ENCODE measurements at places on chromosomes 13 and 19.

GRCh38 chr13:41960211-41960636 lies 685 bp downstream of the VWA8 start:
- DNase-seq, result no peak

GRCh38 chr13:73268306-73268705 lies 209.5 kb downstream of the KLF5 start:
- no peak for DNase-seq

GRCh38 chr13:56338421-56338820 lies 802.3 kb upstream of the PRR20A start:
- DNase-seq, result no peak

DNA sequence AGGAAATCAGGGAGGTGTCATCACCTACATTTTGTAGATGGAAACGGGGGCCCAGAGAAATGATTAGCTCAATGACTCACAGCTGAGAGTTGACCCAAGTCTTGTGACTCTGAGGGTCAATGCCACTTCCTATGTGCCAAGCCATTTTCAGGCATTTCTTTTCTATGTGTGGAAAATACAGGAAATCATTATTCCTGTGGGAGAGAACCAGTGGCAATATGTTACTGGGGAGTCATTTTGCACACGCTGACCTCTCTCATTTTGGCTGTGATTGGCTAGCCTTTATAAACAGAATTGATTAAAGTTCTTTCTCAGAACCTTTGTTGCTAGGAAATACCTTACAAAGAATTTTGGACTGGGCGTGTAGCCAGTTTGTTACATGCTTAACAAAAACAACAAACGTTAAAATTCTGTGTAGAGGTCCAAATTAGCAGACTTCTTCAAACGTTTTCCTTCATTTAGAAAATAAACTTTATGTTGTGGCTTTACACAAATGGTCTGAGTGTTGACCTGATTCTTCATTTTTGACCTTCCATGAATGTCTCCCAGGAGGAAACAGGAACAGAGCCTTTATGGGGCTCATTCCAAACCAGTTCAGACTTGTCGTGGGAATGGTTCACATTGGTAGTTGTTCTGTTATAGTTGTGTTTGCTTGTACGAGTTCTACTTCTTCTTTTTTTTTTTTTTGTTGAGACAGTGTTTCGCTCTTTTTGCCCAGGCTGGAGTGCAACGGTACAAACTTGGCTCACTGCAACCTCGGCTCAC lies 11.4 kb downstream of the PCCA start:
- DNase-seq, result no peak

GRCh38 chr13:21723807-21724505 lies 53.1 kb downstream of the FGF9 start:
- no peak for DNase-seq

DNA sequence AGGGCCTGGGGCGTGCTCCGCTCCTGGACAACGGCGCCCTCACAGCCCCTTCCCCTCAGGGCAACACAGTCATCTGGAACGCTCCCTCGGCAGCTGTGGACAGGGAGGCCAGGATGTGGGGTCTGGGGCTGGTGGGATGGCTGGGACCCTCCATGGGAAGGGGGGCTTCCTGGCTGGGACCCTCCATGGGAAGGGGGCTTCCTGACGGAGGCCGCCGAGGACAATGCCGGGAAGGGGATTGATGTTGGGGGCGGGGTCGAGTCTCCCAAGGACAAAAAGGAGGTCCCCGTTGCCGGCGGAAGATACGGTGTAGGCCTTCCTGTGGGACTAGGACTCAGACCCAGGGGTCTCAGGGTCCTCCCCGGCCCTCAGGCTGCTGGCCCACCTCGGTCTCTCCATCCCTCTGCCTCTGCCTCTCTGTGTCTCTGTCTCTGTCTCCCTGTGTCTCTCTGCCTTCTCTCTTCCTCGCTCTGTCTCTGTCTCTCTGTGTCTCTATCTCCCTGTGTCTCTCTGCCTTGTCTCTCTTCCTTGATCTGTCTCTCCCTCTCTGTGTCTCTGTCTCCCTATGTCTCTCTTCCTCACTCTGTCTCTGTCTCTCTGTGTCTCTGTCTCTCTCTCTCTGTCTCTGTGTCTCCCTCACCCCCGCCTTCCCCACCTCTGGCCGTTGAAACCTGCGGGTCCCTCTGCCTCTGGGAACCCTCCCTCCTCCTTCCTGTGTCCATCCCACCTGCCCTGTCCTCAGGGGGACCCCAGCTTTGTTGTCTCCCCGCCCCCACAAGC lies 2.7 kb upstream of the MADCAM1 start:
- DNase-seq, result no peak

- no peak for DNase-seq
Observed at GRCh38 chr19:34666200-34666957, 10.6 kb downstream of the SCGB2B2 start.

- no peak for DNase-seq
Observed at GRCh38 chr19:16379521-16380313, 55.1 kb downstream of the KLF2 start.

DNA sequence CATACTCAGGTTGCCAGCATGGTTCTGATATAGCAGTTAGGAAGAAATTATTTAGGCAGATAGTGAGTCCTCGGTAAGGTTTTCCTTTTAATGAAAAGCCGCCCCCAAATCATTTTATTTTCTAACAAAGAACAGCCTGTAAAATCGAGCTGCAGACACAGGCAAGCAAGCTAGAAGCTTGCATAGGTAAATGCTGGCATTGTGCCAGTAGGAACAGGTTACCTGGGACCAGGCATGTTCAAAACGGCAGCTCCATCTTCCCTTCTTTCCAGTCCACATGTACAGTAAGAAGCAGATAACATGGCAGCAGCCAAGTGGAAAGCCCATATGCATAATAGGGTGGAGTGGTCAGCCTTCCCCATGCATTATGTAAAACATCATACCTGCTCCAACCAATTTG lies 71.1 kb downstream of the UGGT2 start:
- DNase-seq, result no peak

- no peak for DNase-seq
Observed at GRCh38 chr13:112959701-112960542, 9.1 kb upstream of the MCF2L start.

- DNase-seq, result no peak
Observed at GRCh38 chr19:6126335-6126974, 9.0 kb upstream of the ACSBG2 start.

GRCh38 chr13:42011601-42012350 lies 36.7 kb upstream of the DGKH start:
- no peak for DNase-seq

DNA sequence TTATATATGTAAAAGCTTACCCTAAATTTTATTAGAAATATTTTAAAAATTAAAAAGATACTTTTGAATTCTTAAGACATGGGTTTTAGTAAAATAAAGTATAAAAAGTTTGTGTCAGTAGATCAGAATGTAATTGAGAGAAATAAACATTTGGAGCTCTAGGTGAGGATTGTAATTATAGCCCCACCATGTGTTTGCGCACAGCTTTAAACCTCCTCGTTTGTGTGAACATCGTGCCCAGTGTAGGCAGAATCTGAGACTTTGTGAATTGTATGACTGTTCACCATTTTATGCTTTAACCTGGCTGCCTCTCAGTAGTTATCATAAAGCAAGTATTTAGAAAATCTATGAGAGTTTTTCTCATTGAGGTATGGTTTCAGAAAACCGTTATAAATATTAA lies 29.1 kb downstream of the CUL4A start:
- DNase-seq, result no peak

DNA sequence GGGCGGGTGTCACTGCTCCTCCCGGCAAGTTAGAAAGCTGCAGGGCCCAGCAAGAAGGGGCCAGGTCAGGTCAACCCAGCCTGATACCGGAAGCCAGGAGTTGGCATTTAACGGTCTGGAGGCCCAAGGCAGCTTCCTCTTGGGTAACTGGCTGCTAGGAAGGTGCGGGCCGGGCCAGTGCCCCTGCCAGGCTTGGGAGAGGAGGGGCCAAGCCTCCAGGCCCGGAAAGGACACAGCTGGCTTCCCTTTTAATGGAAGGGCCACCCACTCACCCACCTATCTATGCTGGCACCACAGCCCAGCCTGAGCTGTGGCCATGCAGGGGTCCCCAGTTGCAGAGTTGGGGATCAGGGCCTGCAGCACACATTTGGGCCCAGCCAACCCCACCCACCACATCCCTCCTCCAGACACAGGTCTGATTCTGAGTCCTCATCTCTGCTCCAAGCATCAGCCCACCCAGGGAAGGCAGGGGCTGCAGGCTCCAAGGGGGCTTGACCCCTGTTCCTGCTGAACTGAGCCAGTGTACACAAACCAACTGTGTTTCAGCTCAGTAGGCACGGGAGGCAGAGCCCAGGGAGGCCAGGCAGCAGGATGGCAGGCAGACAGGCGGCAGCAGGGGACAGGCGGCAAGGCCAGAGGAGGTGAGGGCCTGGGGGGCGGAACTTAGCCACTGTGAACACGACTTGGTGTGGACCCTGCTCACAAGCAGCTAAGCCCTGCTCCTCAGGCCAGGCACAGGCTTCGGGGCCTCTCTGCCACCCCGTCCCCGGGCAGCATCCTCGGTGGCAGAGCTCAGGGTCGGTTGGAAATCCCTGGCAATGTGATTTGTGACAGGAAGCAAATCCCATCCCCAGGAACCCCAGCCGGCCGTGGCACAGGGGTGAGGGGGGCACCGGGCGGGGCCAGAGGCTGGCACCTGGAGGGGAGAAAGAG lies 40.8 kb downstream of the ZSWIM4 start:
- no peak for DNase-seq

DNA sequence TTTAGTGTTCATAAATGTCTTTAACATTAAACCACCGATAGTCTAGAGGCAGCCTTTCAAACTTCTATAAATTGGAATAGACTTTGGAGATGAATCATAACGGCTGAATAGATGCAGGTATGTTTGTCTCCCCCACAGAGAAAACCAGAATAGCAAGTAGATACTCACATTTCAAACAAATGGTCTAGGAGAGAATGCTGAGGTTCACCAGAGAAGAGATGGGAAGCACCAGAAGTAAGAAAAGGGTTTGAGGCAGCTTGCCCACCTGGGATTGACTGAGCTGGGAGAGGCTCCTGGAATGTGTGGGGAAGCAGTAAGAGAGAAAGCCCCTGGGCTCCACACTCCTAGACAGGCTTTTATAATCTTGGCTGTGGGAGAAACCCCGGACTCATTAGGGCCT lies 6.4 kb downstream of the IGFL3 start:
- DNase-seq, result no peak

GRCh38 chr19:31418055-31418454 lies 68.8 kb upstream of the TSHZ3 start:
- DNase-seq, result no peak

GRCh38 chr19:53847555-53847954 lies 20.1 kb upstream of the MYADM start:
- no peak for DNase-seq

DNA sequence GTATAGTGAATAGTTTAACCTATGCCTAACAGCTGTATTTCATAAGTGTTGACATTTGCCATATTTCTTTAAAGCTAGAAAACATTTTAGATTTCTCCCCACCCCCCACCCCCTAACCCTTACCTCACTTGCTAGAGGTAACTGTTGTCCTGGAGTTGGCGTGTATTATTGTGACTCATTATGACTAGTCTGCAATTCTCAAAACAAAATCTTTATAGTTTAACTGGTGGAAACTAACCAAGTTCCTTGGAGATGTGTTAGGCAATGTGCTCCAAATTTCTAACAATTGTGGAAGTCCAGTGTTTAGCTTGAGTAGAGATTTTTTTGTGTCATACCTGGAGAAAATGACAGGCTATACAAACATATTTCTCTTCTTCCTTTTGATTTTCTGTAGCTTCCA lies 38.0 kb downstream of the KCTD4 start:
- no peak for DNase-seq

DNA sequence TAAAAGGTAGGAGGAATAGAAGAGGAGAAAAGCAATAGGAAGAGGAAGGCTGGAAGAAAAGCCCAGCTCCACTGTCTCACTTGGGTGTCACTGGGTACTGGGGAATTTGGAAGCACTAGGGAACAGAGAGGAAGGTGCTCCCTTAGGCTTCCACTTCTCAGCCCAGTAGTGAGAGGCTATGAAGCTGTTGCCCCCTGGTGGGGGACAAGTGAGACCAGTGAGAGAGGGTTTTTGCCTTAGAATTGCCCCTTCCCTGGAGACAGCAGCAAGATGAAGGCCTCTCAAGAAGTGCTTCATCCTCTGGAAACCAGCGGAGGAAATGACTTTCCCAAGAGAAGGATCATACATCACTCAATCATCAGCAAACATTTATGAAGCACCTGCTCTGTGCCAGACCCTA lies 4.7 kb upstream of the ZNF606 start:
- DNase-seq, result no peak

- peak; percentile 85 for DNase-seq
Observed at GRCh38 chr19:18021121-18021755, 13.3 kb downstream of the ARRDC2 start.

DNA sequence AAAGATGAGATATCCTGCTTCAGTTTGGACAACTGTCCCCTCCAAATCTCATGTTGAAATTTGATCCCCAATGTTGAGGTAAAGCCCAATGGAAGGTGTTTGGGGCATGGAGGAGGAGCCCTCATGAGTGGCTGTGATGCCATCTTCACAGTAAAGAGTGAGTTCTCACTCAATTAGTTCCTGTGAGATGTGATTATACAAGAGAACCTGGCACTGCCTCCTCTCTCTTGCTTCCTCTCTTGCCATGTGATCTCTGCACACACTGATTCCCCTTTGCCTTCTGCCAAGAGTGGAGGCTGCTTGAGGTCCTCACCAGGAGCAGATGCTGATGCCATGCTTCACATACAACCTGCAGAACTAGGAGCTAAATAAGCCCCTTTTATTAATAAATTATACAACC lies 86.9 kb downstream of the HSPH1 start:
- DNase-seq, result no peak

DNA sequence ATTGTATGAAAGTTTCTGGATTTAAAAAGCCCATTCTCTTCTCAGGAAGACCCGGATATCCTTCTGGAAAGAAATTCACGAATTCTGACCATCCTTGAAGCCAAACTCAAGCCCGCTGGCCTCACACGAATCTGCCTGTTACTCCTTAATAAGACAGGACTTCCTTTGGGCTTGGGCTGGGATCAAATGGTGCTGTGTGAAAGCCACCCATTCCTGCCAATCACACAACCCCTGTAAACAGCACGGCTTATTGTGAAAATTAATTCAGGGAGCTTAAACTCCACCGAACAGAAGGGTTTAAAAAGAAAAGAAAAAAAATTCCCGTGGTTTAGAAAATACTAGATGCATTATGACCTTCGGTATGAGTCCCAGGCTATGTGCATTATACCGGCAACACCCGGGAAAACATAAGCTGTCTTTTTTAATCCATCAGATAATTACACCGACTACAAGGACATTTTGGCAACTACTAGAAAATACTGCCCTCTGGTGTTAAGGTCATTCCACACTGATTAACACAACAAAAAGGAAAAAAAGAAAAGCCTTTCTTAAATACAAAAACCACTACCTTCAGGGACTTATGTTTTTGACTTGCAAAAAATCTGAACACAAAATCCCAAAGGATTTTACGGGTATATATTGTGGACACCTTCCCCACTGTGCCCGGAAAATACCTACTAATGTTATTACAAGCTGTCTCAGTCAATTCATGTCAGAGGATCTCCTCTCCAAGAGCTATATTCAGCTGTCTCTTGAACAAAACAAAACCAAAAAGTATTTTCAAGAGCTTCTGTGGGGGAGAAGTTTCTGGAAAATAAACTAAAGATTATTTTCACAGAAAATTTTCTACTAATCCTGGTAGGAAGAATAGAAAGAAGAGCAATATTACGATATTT lies 76.0 kb upstream of the LSM14A start:
- DNase-seq, result peak; percentile 20

GRCh38 chr19:19578252-19578651 lies 40.2 kb downstream of the CILP2 start:
- no peak for DNase-seq
